RPMI8226 (cell line): ENCODE measurements at places on chromosomes 4 and X.

DNA sequence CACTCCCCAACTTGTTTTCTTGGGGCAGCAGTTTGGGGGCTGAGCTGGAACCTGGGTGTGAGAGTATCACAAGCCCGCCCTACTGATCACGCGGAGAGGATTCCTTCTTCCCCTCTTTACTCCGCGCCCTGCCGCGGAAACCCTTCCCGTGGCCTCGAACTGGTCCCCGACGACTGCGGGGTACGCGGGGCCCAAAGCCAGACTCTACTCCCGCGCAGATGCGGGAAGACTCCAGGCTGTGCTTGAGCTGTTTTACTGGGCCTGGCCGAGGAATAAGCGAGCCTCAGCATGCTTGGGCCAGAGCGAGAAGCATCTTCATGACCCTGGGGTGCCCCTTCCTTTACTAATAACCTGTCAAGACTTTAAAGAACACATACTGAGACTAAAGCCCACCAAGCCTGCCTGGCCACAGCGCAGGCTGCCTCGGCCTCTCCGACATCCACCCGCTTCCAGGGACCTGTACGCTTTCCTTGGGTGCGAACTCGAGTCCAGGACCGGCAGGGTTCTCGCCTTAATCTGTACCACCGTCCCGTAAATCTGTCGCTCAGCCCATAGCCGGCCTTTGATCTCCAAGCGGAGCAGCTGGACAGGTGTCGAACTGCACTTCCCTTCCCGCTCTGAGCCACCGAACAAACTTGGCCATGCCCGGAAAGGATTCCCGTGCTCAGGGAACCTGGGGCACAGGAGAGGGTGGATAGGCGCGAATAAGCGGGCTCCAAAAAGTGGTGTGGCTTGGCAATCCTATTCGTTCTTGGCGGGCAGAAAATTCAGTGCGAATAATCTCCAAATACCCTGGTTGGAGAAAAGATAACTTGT lies 55.0 kb upstream of the TMEM33 start:
- no peak for DNase-seq

GRCh38 chr4:170047771-170048354 lies 21.7 kb upstream of the MFAP3L start:
- DNase-seq, result peak; percentile 44

GRCh38 chrX:103776546-103776945 lies at the start of gene PLP1:
TSS of gene PLP1 (plus strand) at chrX:103776840. CDS start at chrX:103776996, 156 bp downstream.
- DNase-seq, result no peak

DNA sequence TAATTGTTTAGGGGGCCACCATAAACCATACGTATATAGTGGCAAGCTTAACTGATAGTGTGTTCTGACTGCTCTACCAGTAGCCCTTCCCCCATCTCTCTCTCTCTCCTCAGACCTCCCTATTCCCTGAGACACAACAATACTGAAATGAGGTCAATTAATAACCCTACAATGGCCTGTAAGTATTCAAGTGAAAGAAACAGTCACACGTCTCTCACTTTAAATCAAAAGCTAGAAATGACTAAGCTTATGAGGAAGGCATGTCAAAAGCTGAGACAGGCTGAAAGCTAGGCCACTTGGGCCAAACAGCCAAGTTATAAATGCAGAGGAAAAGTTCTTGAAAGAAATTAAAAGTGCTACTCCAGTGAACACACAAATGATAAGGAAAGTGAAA lies 78.0 kb downstream of the PRDM5 start:
- DNase-seq, result no peak

DNA sequence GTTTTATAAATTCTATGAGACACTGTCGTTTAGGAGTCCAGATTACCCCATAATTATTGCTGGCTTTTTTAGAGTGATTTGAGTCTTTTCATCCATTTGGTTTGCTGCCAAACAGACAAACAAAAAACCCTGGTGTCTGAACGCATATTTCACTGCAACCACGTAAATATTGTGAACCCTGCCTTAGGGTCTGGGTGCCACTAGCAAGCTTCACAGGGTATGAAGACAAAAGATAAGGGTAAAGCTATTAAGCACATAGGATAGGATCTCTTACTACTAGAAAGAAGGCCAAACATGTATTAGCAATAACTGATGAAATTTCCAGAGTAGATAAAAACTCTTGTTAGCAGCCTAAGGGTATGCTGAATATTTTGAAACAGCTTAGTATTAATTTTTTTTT lies 143.3 kb downstream of the BANK1 start:
- no peak for DNase-seq

DNA sequence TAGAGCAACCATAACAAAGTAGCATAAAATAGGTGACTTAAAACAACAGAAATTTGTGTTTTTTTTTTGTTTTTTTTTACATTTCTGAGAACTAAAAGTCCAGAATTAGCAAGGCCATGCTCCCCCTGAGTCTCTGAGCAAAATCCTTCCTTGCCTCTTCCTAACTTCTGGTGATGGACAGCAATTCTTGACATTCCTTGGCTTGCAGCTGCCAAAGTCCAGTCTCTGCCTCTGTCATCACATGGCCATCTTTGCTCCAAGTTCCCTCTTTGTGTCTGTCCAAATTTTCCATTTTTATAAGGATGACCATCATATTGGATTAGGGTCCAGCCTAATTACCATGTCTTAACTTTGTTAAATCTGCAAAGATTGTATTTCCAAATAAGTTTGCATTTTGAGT lies 407.2 kb downstream of the PDHA2 start:
- DNase-seq, result no peak

DNA sequence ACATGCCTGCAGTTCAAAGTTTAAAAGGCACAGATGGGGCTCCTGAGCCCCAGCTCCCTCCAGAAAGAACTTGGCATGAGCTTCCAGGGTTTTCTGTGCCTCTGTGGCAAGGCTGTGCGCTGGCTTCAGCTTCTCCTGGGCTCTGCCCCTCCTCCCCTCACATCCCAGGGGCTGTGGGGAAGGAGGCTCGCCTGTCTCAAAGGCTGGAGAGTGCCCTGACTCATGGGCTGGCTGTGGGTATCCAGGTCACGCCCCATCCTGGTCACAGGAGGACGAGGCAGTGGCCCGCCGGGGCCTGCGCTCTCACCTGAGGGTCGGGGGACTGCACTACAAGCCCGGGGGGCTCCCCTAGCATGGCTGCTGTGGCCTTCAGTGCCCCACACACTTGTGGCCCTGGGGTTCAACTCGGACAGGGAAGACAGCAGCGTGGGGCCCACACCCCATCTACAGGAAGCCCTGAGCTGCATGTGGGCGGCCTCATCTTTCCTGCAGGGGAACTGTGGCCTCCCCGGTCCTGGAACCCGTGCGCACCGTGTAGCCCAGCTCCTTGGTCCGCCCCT lies 17.9 kb downstream of the LRPAP1 start:
- DNase-seq, result no peak

DNA sequence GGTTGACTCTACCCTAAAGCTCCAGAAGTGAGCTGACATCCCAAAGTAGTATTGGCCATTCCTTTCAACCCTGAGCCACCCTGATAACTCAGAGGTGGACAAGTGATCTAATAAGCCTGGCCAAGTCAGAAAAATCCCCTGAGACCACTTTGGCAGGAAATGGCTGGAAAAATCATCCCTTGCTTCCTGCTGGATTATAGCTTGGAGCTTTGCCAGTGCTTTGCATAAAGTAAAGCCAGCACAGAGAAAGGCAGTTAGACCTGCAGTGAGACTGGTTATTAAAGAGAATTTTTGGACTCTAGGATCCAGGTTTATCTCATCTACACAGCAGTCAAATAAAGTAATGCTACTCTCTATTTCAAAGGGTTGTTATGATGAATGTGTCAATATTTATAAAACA lies 6.4 kb downstream of the CXCL3 start:
- no peak for DNase-seq

GRCh38 chr4:102554482-102554881 lies 53.3 kb downstream of the NFKB1 start:
- no peak for DNase-seq

DNA sequence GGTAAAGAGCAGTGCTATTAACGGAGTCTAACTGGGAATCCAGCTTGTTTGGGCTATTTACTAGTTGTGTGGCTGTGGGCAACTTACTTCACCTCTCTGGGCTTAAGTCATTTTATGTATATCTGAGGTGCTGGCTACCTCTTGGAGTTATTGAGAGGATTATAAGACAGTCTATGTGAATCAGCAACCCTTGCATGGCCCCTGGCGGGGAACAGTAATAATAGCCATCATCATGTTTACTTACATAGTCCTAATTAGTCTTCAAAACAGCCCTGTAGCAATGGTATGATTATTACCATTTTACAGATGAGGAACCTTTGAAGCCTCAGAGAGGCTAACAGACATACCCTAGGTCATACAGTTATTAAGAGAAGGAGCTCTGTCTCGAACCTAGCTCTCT lies 1.5 kb downstream of the HPRT1 start:
- peak; percentile 9 for DNase-seq

GRCh38 chrX:12868747-12869146 lies 1.9 kb downstream of the TLR7 start:
- peak; percentile 21 for DNase-seq

DNA sequence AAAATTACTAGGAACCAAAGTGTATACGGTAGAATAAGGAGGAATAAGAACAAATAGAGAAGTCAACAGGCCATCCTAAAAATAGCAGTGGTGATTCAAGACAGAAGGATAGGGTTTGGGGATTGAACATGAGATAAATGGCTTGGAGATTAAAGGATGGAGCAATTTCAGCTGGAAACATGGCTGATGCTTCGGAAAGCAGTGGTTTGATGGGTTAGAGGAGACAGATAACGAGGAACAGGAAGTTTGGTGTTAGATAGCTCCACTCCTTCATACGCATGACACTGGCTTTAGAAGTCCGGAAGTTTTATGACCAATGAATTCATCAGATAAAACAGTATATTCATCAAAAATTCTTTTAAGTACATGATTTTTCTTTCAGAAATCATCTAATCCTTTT lies 70.8 kb upstream of the GALNTL6 start:
- no peak for DNase-seq

- no peak for DNase-seq
Observed at GRCh38 chrX:46255046-46255445, 290.2 kb downstream of the ZNF674 start.

GRCh38 chr4:143241892-143242291 lies 57.2 kb downstream of the USP38 start:
- DNase-seq, result no peak

DNA sequence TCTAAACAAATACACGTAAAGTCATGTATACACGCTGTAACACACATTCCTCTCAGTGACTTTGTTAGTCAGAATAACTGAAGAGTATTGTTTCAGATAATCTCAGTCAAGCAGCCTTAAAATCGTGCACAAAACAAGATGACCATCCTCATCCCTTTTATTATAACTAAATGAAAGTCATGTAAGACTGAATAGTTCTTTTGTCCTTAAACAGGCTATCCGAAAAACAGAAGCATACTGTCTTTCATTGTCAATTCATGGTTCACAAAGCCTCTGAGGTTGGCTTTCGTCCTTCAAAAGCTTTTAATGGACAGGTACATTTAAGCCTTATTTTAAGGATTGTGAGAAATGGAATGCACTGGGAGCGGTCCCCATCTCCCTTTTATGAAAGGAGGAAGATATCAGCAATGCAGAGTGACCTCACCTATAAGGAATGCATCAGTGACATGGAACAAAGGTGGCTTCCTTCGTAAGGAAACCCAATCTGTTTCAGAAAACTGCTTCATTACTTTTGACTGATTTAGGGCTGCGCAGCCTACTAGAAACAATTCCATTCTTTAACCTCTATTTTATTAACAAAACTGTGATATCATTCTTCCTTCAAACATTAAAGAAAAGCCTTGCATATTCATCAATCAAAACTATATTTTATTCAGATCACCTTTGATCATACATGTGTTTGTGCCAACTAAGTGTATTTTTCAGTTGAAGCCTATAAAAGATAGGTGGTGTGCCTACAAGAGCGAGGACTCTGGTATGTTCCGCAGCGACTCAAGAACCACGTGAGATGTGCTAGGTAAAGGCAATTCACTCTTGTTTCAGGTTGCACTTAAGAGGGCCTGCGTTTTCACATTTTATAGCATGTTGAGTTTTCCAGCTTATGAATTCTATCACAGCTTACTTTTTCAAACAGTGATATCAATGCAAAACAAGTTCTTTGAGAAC lies 19.2 kb downstream of the SH3RF1 start:
- DNase-seq, result no peak

- DNase-seq, result peak; percentile 71
Observed at GRCh38 chr4:88107406-88108107, 50.9 kb downstream of the ABCG2 start.

DNA sequence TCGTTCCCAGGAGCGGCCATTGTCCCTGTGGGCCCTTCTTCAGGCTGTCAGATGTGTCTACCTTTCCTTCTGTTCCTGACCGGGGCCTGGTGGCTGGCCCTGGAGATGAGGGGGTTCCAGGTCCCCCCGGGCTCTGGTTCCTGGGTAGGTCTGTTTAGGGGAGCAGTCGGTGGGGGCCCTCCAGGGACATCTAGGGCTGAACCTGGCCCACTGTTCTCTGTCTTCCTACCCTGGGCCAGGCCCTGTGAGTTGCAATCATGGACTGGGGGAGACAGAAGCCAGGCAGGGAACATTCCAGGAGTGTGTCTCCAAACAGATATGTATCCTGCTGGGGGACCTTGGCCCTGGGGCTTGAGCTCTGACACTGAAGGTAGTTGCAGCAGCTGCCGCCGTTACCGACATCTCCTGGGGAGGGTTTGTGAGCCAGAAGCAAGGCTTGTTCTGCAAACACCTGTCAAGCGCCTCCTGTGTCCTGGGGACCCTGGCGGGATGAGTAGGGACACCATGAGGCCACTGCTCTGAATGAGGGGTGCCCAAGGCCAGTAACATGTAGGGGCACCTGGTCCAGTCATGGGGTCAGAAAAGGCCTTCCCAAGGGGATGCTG lies 49.5 kb upstream of the ADRA2C start:
- DNase-seq, result no peak

- no peak for DNase-seq
Observed at GRCh38 chr4:15104825-15105224, 102.5 kb downstream of the CPEB2 start.

DNA sequence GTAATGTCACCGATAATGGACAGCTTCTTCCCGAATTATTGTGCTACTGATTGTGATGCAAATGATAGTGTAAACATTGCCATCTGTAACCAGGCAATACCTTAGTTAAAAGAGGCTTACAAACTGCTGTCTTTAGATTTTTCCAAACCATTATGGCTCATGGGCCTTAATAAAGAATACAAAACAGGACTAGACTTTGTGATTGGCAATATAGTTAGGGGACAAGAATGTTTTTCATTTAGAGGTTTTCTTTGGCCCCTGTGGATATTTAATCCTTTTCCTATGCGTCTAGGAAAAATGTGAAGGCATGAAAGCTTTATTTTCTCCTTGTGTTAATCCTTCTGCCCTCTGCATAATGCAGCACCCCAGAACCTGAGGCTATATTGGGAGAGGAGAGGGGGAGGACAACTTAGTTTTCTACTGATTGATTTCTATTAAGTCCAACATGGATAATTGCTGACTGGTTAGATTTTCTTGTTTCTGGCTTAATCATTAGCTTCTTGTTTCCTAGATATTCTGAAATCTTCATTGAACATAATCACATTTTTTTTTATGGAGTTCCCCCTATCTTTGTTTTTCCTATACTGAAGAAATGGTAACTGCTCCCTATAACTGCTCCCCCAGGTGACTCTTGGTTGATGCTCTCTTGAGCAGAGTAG lies 1.9 kb downstream of the PRPS1 start:
- DNase-seq, result no peak

GRCh38 chrX:71081330-71082123 lies 13.4 kb upstream of the SNX12 start:
- DNase-seq, result no peak
